Skeletal muscle cell (primary cell): ENCODE measurements at places on chromosomes 4 and X.

DNA sequence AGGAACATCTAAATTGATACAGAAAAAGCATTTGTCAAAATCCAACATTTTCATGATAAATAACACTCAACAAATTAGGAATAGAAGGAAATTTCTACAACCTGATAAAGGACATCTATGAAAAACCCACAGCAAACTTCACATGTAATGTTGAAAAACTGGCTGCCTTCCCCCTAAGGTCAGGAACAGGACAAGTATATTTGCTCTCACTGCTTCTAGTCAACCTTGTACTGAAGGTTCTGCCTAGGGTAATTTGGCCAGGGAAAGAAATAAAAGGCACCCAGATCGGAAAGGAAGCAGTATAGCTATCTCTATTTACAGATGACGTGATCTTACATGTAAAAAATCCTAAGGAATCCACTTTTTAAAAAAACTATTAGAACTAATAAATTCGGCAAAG lies 97.1 kb upstream of the USP9X start:
- no peak for DNase-seq

DNA sequence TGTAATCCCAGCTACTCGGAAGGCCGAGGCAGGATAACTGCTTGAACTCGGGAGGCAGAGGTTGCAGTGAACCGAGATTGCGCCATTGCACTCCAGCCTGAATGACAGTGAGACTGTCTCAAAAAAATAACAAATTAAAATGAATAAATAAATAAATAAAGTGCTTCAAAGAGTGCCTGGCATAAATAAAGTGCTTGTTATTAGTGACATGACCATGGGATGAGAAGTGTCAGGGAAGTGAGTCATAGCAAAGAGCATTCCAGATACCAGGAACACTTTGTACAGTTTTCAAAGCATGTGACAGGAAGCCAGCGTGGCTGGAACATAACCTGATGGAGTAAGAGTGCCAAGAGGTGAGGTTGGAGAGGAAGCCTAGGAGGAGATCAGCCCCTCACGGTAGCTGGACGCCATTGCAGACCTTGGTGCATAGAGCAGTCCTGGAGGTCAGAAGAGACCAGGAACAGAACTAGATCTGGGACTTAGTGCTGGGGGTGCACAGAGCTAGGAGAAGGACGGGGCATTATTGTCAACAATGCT lies 6.0 kb upstream of the WDR13 start:
- DNase-seq = peak; percentile 72

DNA sequence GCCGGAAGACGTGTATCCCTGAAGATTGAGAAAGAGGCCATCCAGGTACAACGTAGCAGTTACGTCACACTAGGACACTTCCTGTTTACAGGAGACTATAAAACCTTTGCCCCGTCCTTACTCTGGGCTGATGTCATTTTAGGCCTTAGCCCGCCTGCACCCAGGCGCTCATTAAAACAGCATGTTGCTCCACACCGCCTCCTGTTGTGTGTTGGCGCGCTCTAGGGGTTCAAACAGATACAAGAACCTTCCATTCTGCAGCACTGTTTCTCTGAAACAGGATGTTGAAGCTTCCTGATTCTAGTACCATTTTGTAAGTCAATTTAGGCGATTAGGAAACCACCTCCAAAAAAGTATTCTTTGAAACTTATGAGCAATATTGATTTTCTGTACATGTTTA lies 722.1 kb downstream of the PCDH7 start:
- no peak for DNase-seq

GRCh38 chr4:76982638-76983584 lies 33.4 kb downstream of the SEPTIN11 start:
- DNase-seq = no peak

DNA sequence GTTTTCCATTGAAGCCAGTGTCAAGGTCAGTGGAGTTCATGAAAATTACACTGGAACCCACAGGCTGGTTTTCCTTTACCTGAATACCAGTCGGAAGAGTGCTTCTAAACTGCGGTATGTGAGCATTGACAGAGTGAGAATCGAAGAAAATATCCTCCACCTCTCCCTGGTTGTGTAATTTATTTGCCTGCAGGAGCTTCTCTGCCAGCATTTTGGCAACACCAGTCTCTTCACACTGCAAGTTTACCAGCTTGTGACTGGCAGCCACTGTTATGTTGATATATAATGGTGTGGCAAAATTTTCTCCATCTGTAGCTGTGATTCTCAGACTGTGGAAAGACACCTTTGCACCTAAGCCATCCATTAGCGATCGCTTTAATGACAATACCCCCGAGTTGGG lies 16.1 kb downstream of the FAT1 start:
- DNase-seq = no peak

GRCh38 chrX:117510453-117510852 lies 606.2 kb downstream of the KLHL13 start:
- DNase-seq = no peak

- no peak for DNase-seq
These were observed 32.6 kb upstream of the MSMO1 start for GRCh38 chr4:165294907-165295306.

DNA sequence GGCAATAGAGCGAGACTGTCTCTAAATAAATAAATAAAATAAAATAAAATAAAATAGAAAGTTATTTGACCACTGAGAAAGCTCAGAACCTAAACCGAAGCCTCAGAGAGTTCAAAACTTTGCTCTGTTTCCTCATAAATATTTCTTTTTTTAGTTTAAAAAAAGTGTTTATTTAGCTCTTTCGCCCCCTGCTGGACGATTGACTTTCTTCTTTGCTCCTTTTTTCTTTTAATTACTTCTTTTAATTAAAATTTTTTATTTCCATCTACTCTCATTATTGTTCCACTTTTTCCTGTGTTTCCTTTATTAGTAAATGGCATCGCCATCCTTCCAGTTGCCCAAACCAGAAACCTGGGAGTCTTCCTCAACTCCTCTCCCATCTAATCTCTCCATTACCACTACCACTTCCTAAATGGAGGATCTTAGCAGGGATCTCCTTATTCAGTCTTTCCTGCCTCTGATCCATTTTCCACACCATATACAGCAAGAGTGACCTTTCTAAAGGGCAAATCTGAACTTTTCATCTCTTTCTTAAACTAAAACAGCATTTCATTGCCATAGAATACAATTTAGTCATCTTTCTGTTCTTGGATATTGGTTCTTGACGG lies 728 bp upstream of the IL13RA2 start:
- DNase-seq = no peak

- no peak for DNase-seq
These were observed 93.6 kb downstream of the PPP2R2C start for GRCh38 chr4:6378493-6379445.

GRCh38 chrX:132442691-132443090 lies 46.1 kb downstream of the MBNL3 start:
- DNase-seq = no peak

GRCh38 chr4:141155586-141155985 lies 22.3 kb upstream of the RNF150 start:
- DNase-seq = no peak

- DNase-seq = no peak
These were observed 423.3 kb downstream of the MAGEE1 start for GRCh38 chrX:76850851-76851250.

DNA sequence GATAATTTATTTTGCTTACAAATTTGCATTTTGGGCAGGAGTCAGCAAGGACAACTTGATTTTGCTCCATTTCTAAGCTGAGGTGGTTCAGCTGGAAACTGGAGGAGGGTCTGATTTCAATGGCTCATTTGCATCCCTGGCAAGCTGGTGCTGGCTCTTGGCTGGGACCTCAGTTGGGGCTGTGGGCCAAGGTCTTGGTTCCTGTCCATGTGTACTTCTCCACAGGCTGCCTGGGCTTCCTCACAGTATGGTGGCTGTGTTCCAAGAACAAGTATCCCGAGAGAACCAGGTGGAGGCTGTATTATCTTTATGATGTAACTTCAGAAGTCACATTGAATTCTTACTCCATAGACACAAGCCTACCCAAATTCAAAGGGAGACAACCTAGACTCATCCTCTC lies 77.0 kb upstream of the STX18 start:
- DNase-seq = no peak

GRCh38 chr4:79431839-79432238 lies 23.8 kb upstream of the GK2 start:
- DNase-seq = no peak

GRCh38 chr4:187046471-187046870 lies 322.8 kb upstream of the FAT1 start:
- DNase-seq = no peak

DNA sequence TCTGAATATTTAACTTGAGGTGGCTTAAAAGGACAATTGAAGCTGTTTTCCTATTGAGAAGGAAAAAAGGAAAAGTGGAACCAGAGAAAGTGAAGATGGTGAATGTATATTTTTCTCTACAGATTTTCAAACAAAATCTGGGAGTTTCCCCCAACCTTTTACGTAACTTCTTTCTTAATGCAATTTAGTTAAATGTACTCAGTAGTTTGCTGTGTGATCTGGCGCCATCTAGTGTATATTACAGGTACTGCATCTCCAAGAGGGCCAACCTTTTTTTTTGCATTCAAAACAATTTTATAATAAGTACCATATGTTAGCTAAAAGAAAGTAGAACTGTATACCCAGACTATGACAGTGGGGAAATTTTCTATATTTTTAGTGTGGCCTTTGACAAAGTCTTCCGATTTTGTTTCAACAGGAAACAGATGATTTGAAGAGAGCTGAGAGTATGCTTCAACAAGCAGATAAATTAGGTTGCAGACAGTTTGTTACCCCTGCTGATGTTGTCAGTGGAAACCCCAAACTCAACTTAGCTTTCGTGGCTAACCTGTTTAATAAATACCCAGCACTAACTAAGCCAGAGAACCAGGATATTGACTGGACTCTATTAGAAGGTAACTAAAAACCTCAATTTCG lies 82.0 kb downstream of the PLS3 start:
- no peak for DNase-seq

GRCh38 chr4:7787681-7788141 lies 151.9 kb downstream of the AFAP1 start:
- DNase-seq = no peak

DNA sequence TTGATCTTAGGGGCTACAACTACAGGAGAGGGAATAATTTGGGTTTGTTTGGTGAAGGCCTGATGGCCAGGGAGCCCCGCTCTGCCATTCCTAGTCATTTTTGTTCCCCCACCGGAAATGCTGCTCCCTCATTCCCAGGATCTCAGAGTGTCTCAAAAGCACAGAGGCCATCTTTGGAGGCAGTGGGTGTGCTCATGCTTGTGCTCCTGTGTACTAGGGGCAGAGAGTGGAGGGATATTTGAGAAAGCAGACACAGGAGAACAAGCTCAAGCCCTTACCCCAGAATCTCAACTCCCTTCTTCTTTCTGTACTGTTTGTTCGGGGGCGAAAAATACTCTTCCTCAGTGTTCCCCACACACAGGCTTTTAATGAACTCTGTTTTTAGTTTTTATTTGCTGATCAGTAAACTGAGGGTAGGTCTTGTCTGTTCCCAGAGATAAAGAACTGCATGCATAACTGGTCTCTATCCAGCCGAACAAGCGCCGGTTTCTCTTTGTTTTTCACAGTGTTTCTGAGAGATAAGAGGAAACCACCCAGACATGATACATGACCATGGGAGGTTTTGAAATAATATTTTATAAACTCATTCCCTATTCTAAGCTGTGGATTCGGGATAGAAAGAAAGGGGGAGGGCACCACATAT lies 32.9 kb upstream of the XK start:
- DNase-seq = no peak

- DNase-seq = no peak
These were observed 4.0 kb downstream of the TCEAL8 start for GRCh38 chrX:103250977-103251376.

GRCh38 chr4:185774845-185775680 lies 36.9 kb downstream of the SORBS2 start:
- peak; percentile 88 for DNase-seq

GRCh38 chrX:152641256-152641875 lies 3.7 kb downstream of the GABRQ start:
- no peak for DNase-seq

GRCh38 chr4:44558031-44558605 lies 93.3 kb downstream of the YIPF7 start:
- DNase-seq = no peak

GRCh38 chr4:138512756-138513155 lies 270.6 kb upstream of the SLC7A11 start:
- DNase-seq = no peak

GRCh38 chr4:186628058-186628711 lies 72.8 kb upstream of the MTNR1A start:
- no peak for DNase-seq

DNA sequence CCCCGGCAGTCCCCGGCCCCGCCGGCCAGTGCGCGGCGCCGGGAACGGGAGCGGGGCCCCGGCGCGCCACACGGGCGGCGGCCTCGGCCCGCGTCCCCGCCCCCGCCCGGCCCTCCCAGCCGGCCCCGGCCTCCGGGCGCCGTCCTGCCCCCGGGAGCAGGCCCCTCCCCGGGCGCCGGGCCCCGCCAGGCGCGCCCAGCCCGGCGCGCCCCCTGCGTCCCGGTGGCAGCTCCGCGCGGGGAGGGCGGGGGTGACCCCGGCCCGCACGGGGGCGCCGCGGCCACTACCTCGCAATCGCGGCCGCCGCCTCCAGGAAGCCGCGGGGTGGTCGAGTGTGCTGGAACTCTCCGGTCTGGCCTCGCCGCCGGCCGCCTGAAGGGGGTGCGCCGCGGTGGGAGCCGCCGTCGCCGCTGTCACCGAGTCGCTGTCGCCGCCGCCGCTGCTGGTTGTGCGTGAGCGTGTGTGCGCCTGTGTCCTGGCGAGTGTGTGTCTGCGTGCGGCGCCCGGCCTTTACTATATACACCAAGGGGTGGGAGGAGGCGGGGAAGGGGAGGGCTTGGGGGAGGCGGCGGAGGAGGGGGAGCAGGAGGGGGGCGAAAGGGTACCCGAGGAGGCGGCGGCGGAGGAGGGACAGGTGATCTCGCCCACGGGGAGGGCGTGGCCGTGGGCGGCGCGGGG lies at the start of gene RAI2:
RAI2 (minus strand) TSS at position 488 of the 678 bp plus-strand sequence. CDS start 59,288 bp downstream, outside the sequence.
- no peak for DNase-seq

DNA sequence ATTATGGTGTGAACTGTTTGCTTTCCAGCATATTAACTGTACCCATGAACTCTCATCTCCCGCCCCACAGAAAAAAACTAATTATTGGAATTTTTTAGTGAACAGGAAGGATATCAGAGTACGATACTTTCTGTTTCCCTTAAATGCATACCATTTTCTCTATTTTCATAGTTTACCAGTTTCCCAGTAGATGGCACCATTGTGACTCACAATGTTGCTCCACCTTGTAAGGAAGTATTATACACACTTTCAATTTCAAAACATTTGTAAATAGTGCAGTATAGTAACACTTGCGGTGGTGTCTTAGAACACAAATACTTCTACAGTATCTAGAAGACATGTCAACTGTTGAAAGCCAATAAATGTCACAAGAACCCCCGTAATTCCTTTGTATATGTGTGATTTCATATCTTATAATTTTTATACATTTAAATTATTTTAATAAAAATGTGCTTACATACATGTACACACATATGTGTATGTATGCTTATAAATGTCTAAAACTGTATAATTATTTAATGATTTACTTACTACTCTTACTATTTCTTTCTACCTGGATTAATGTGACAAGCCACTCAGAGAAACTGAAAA lies 167.3 kb downstream of the SLIT2 start:
- DNase-seq = no peak
